AG04450 (cell line): ENCODE measurements at places on chromosomes 7 and 10. TPM values are rescaled to one million over a fixed set of nuclear protein-coding genes. Genes with fewer than 3 reads are reported as not detected.

CYP2C8 gene
- polyA plus RNA-seq: 0.06 and 0.09 TPM in 2 replicates

SND1 gene
- 217 and 247 TPM in 2 replicates for polyA plus RNA-seq

PRPS1L1 gene
- polyA plus RNA-seq: not detected in 2 replicates

CYP3A7 gene
- polyA plus RNA-seq: 0.17 and 0.36 TPM in 2 replicates

GRCh38 chr10:83607959-83608745 is 531.2 kb upstream of the GHITM start:
- DNase-seq: no peak

DNA sequence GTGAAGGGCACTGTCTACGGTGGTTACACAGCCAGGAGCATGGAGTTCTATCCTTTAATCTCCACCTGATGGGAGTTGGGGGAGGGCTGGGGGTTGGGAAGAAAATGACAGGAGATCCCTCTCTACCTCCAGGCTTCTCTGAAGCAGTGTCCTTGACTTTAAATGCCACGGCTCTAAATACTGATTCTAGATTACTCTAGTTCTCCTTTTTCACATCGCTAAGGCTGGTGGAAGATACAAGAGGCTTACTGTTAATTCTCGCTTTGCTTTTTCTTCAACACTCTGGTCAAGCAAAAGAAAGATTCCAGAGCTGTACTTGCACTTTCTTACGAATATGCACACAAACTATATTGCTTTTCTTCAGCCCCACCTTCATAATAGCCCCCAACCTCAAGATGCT is 30.5 kb downstream of the ARL3 start:
- no peak for DNase-seq

GRCh38 chr7:128773604-128774003 is 2.0 kb downstream of the OPN1SW start:
- no peak for DNase-seq

- no peak for DNase-seq
Measured at GRCh38 chr10:63593576-63593975, 72.4 kb downstream of the REEP3 start.

DNA sequence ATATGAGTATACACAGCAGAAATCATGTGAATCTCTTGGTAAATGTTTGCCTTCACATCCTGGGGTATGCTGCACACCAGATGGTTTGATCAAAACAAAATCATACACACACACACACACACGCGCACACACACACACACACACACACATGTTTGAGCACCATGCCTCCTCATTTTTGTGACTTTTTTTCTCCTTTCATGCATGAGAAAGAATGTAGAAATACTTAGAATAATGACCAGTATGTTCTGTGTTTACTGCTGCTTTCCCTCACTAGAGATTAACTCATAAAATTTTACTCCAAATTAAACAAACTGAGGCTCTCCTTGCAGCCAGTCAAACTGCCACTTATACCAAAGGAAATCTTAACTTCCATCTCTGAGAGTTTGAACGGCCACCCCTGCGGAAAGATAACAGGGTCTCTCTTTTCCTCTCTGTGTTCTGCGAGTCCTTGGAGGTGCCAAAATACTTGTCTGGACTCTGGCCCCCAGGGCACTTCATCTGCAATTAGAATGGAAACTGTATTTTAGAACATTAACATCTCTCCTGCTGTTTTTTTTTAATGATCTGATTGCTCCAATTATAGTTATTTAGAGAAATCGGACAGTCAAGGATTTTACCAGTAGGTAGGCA is 320.8 kb upstream of the NFE2L3 start:
- peak; percentile 48 for DNase-seq

GRCh38 chr10:95964756-95965155 is 57.0 kb downstream of the CC2D2B start:
- DNase-seq: no peak

- no peak for DNase-seq
Measured at GRCh38 chr10:30398788-30399187, 35.2 kb upstream of the MAP3K8 start.

- DNase-seq: no peak
Measured at GRCh38 chr7:34453150-34453549, 204.9 kb upstream of the NPSR1 start.
